ENCODE measurements at places on chromosomes 1 and 21.

- DNase-seq = no peak
These were observed 201.1 kb downstream of the BACH1 start for GRCh38 chr21:29499734-29500343.

DNA sequence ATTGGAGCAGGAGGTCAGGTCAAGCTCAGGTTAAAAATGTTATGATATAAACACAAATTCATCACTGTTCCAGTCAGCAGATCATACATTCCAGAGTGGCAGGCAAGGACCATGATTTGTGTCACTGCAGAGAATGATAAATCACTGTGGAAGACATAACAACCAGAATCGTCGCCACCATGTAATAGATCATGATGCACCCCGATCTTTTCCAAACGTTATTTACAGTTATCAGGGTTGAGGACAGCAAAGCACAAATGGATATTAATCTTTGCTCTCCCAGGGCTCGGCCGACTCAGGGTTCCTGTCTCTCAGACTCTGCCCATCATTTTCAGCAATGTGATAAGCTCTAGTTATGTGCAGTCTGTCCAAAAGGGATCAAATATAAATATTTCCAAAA lies 122.7 kb downstream of the ZBTB18 start:
- no peak for DNase-seq

- DNase-seq = no peak
These were observed 127.1 kb upstream of the B3GALT2 start for GRCh38 chr1:193313354-193314140.

- DNase-seq = no peak
These were observed 48.9 kb upstream of the ZNF326 start for GRCh38 chr1:89945852-89946476.

DNA sequence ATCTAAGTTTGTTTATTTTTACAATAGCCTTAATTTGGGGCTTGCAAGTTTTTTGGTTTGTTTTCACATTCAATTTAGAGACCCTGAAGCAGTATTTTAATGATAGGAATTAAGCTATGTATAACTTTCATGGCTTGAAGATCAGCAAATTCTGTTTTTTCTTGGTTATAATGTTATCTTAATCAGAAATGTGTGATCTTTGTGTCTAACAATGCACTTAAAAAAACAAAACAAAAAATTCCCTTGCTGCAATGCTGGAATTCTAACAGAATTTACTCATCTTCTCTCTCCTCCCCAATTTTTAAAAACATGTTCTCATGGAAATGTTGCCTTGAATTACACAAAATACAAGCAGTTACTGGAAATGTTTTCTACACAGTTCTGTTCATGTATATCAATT lies 113.1 kb downstream of the OLFML2B start:
- DNase-seq = no peak

GRCh38 chr1:192545896-192546521 lies 29.6 kb upstream of the RGS1 start:
- DNase-seq = no peak

DNA sequence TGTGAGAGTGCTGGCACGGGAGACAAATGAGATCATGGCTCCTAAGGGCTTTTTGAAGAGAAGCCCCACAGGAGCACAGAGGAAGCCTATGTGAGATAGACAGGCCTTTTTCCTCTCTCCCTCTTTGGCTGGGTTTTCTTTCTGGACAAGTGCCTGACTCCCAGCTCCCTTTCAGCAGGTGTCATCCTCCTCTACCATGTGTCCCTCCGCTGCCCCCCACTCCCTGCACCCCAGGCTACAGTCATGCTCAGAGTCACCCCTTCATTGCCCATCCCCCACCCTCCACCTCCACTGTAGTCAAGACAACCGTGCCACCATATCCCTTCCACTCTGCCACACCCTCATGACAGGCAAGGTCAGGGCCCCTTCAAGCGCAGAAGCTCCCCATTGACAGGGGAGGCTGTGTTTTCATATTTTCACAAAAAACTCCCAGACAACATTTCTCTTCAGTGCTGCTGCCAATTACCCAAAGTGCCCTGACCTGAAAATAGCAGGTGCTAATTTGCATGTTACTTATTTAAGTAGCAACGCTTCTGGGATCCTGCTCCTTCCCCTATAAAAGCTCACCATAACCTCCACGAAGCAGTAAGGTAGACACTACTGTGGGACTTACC lies 92.1 kb upstream of the IPO9 start:
- DNase-seq = no peak

DNA sequence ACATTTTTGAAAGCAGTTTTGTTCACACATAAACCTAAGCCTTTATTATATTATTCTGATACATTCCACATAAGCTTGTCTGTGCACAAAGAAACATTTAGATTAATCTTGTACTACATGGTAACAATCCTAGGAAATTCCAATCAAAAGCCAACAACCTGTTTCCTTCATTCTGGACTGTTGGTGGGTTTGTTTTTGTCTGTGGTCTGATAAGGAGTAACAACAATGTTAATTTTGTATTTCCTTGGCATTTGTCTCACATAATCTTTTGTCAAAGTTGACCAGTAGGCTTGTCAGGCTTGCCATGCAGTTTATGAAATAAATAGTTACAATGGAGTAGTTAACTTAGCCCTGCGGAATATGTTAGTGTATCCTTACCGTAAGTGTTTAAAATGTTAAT lies 183.3 kb downstream of the DHRS3 start:
- DNase-seq = no peak

DNA sequence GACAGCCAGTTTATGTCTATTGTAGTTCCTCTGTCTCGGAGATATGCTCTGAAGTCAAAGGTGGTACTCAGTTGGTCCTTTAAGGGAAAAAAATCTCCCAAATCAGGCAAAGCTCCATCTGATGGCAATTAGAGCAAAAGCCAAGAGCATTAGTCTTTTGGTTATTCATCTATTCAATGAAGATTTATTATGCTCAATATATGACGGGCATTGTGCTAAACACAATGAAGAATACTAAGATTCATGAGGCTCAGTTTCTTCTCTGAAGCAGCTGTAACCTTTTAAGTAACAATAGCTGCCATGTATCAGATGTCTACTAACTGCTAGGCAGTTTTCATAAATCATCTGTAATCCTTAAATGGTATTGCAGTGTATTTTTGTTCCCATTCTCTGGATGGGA lies 47.6 kb upstream of the MROH9 start:
- DNase-seq = no peak

- DNase-seq = no peak
These were observed 134.7 kb upstream of the VANGL1 start for GRCh38 chr1:115506924-115507589.

- DNase-seq = no peak
These were observed 8.9 kb upstream of the KCNN3 start for GRCh38 chr1:154879038-154879421.

DNA sequence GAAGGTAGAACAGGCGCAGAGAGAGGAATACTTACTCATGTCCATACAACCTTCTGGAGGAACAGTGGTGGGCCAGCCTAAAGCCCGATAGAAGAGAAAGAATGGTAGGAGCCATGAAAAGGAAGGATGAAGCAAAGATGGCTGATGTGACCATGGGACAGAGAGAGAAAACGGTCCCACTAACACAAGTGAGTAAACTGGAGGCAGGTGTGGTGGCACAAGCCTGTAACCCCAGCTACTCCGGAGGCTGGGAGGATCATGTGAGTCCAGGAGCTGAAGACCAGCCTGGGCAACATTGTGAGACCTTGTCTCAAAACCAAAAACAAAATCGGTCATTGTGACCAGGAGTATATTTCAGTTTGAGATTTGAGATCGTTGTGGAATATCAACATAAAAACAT lies 49.4 kb downstream of the C1orf198 start:
- DNase-seq = no peak

- DNase-seq = no peak
These were observed 30.4 kb upstream of the LBR start for GRCh38 chr1:225458222-225458631.

DNA sequence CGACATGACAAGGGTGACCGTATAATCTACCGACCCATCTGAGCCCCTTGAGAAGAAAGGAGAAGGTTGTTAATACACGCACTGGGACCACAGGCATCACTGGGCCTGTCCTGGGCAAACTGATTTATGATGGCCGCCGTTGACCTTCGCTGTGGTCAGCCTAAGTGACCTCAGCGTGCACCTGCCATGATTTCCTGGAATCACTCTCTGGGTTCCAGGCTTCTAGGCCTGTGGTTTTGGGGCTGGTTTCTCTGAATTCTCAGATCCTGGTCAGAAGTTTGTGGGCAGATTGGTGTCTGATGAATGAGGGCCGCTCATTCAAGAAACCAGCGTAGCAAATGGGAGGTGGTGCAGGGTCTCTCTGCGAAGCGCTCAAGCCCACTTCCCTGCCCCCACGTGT lies 64.0 kb downstream of the SIK1 start:
- DNase-seq = no peak

DNA sequence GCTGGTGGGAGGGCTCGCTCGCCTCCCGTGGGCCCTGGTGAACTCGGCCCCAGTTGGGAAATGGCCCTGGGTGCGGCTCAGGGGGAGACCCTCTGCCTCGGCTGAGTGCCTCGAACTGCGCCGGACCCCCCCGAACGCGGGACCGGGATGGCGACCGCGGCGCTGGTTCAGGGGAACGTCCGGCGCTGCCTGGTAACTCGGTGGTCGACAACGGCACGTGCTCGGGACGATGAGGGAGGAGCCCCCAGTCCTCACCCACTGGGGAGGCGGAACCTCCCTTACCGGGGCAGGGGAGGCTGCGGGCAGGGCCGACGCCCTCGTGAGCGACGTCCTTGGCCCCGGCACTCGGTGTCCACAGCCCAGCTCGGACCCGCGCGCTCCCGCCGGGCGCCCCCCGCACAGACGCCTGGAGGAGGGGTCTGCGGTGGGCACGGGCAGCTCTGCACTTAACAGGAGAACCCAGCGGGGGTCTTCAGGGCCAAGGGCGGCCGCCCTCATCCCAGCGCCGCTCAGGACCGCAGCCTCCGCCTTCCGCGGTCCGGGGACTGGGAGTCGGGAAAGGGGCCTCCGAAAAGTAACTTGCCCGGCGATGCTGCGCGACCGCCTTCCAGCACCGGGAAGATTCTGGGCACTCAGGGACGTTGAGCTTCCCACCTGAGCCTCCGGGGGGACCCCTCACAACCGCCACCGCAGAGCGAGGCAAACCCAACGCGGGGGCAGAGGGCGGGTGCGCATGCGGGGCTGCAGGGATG lies 1.7 kb downstream of the HES4 start:
- DNase-seq = no peak

- DNase-seq = no peak
These were observed 15.9 kb downstream of the ATF6 start for GRCh38 chr1:161781995-161782394.

GRCh38 chr1:206551986-206552326 lies 44.6 kb downstream of the RASSF5 start:
- peak; percentile 68 for DNase-seq

DNA sequence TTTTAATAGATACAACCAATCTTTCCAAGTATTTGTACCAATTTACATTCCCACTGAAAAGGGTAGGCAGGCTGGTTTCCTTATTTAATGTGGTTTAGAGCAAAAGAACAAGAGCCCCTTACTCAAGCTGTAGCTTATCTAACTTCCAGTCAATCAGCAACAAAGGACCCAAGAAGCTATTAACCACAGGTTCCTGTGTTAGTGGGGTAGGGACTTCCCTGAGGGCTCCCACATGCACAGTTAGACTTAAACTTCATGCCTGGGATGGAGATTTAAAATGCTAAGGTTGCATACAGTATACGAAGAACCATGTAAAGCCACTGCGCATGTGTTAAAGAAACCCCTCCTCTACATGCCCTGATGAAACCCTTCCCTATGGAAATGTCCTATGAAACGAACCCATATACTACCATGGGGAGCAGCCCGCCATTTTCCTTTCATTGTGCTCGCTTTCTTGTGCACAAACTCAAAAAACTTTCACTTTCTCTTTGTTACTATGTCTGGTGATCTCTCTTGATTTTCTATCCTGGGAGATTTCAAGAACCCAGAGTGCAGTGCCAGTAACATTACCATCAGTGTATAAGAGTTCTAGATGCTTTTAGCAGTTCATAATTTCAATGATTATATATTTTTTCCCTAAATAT lies 23.3 kb upstream of the ST6GALNAC5 start:
- no peak for DNase-seq

DNA sequence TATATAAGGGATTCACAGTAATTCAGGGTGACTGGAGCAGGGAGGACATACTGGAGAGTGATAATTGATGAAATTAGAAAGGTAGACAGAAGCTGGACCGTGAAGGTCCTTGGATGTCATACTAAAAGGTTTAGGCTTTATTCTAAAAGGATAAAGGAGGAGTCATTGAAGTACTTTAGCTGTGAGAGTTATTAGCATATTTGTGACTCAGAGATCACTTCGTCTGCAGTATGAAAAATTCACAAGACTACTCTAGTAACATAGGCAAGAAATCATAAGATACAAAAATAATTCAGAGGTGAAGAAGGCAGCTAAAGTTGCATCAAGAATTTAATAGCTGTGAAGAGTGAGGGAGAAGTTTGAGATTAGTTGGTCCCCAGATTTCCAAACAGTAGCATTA lies 26.3 kb downstream of the KCNA3 start:
- DNase-seq = no peak

DNA sequence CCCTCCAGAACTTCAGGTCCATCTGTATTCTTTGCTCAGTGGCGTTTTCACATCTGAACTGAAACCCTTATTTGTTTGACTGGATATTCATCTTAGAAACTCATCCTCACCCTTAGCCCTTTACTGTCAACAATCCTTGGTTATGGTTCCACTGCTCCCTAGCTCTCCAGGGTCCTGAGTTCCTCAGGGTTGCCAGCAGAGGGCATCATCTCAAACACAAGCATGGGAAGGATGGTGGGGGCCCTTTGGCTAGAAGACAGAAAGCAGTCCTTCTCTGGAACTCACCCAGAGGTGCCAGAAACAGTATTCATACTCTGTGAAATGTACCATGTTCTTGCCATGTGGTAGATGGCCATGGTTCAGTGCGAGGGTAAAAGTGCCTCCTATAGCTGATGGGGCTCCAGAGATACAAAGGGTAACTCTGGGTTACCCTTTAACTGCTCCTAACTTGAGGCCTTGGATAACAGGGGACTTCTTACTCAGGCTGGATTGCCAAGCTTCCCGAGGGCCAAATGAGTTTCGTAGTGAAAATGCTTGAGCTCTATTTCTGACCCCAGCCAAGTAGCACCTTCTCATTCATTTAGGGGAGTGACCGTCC lies 11.3 kb downstream of the NCSTN start:
- no peak for DNase-seq
